ENCODE measurements at places on chromosomes 3 and 15.

DNA sequence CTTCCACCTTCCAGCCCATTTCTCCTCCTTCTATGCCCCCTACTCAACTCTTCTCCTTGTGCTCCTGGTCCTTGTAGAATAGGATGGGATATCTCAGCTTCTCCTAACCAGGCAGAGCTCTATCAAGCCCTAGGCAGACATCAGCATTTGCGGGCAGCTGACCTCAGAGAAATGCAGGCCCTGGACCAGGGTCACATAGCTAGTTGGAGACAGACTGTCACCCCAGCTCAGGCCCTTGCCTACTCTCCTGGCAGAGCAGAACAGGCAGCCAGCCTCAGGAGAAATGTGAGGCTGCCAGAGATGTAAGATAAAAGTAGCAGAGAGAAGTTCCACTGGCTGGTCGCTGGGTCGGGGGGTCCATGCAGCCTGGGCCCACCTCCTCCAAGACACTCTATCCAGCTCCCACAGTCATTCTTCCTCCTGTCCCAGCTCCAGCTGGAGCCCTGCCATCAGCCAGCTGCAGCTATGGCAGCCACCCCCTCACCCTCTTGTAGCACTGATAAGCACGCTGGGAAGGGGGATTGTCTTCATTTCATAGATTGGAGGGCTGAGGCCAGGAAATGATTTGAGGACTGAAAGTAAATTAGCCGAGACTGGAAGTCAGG is 4.0 kb downstream of the CYP8B1 start:
- DNase-seq: peak; percentile 44

DNA sequence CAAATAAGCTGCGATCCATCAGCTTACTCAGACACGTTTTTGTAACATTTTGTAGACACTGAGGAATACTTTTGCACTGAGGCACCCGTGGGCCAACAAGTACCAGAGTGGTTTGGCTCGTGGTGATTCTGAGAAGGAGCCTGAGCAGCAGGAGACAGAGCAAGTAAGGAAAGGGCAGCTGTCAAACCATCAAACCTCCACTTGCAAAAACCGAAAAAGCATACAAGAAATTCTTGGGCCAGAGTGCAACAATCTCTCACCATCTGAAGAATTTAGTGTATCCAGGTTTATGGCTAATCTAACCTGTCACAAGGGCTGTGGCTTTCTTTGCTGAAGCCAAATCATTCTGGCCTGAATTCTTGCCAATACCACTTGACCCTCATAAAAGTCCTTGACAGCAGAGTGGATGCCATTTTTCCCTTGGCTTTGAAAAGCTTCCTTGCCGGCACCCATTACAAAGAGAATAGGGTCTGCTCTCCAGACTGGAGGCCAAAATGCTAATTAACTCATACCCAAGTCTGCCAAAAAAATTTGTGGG is 56.7 kb downstream of the MYO1E start:
- no peak for DNase-seq

DNA sequence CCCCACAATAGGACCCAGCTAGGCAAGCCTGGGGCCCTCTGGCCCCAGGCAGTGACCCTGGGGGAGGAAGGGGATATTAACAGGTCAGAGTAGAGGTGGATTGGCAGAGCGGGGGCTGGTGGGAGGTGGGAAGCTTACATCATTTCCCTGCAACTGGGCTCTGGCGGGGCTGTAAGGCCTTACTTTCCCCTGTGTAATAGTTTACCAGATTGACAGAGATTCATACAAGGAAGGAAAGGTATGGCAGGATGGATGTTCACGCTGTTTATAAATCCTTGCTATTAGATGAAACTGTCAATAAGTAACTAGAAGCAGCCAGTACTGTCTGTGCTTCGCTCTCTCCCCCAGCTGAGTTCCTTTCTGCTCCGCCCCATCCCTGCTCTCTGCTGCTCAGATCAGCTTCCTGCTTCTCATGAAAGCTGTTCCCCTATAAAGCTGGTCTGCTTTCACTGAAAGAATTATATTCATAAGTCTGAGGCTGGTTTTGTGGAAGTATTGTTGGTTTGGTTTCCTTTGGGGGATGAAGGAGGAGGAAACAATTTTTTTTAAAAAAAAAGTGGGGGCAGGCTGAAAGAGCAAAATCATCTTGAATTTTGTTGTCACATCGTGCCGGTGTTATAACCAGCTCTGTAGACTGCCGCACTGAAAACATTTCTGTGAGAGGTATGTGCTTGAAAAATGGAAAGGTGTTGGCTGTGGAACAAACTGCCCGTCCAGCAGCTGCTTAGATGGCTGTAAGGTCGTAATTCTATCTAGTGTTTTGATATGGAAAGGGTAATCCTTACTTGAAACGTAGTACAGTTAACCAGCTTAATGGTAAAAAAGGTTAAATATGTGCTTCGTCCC is 76.4 kb downstream of the BBX start:
- DNase-seq: peak; percentile 65

DNA sequence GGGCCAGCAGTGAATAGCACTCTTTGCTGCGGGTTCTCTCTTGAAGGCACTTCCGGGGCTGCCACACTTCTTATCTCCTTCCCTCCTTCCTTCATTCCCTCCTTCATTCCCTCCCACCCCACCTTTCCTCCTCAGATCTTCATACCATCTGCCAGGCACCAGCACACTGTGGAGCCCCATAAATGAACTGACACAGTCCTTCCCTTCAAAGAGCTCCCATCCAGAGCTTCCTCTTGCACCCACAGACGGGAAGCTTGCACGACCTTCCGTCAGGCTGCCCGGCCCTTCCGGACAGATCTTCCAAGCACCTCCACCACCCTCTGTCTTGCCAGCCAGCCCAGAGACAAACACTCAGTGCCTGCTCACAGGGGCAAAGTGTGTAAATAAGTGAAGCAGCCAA is 65.4 kb upstream of the HERC1 start:
- DNase-seq: no peak

GRCh38 chr15:45637552-45638033 is 2.8 kb downstream of the SQOR start:
- no peak for DNase-seq

GRCh38 chr15:31200735-31201151 is 99.2 kb upstream of the TRPM1 start:
- peak; percentile 82 for DNase-seq

DNA sequence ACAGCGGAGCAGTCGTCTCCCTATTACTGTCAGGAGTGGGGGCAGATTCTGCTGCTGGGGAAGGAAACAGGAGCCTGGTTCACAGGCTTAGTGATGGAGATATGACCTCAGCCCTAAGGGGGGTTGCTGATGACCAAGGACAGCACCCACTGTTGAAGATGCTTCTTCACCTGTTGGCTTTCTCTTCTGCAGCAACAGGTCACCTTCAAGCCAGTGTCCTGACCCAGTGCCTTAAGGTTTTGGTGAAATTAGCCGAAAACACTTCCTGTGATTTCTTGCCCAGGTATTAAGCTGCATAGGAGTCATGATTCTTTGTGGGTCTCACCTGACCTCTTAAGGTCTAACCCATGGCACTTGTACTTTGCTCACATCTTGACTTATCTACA is 14.0 kb downstream of the ATRIP start:
- no peak for DNase-seq

DNA sequence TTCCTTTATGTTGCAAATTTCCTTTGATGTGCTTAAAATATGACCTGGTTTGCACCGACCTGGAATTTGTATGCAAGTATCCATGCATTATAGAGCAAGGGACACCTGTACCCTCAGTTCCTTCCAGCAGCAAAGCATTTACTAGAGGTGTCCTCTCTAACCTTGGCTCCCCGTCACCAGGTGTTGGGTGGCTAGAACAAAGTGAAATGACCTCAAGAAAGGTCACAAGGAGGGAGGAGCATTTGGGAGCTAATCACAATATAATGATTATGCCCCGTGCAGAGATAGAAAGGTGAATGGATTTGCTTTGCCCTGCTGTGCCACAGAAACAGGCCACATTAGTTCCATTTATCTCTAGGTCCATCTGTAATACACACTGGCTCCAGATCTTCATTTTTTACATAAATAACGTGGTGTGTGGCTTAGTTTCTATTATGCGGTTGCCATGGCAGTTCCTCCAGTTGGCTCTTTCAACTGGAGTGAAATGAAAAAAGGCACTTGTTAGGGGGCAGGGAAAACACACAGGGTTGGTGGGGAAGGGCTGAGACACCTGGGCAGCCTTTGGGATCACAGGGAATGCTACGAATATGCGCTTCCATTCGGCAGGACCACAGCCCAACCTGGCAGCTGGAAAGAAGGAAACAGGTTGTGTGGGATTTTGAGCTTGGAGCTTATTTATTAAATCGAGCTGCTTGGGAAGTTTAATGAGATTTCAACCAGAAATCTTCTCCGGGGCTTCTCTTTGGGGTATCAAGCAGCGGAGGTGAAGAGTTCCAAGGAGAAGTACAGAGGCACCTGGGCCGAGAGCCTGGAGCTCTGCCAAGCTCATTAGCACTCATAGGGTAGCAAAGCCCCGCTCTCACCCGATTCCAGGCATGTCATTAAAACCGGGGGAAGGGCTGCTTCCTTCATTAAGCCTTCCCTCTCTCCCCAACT is 233.5 kb upstream of the ST8SIA2 start:
- DNase-seq: no peak

DNA sequence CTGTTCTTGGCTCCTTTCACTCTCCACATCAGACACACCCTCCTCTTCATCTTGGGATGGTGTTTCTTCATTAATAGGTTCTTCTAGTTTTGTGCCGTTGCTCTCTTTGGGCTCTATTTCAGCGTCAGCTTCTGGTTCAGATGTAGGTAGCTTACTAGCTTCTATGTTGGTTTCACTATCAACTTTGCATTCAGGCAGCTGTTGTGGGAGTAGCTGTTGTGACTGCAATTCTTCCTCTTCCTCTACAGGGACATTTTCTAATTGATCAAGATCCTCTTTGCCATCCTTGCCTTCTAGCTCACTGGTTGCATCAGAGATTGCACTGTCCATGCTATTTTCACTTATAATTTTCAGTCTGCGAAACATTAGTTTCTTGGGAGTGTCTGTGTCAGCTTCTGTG is 80.1 kb downstream of the SETD2 start:
- no peak for DNase-seq

DNA sequence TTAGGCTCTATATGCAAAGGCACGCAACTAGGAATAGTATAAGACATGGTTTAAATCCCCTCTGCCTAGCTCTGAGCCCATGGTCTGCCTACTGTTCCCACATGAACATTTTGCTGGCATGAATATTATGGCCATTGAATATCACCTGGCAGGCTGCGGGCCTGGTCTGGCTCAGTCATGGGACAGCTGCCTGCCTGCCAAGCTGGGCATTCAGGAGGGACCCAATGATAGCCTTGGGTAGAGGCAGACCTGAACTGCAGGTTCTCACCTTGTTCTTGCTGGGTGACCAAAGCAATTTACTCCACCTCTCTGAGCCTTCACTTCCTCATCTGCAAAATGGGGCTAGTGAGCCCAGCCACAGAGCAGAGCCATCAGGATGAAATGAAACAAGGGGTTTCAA is 11.3 kb downstream of the RBP1 start:
- DNase-seq: no peak

- DNase-seq: no peak
Observed at GRCh38 chr3:157494581-157495281, 8.5 kb downstream of the VEPH1 start.

DNA sequence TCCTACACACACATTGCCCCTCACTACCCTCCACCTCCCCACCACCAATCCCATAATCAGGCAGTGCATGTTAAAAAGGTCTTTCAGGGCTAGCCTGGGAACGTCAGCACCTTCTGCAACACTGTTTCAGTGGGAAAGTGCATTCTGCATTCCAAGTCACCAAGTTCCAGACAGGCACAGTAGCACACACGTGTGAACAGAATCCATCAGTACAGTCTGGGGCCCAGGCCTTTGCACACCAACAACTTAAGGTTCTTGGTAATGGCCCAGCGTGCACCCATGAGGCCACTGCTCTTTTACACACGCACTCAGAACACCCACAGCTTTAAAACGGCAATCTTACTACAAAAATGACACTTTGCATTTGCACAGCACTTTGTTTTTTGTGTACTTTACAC is 1.2 kb downstream of the ANXA2 start:
- DNase-seq: no peak

DNA sequence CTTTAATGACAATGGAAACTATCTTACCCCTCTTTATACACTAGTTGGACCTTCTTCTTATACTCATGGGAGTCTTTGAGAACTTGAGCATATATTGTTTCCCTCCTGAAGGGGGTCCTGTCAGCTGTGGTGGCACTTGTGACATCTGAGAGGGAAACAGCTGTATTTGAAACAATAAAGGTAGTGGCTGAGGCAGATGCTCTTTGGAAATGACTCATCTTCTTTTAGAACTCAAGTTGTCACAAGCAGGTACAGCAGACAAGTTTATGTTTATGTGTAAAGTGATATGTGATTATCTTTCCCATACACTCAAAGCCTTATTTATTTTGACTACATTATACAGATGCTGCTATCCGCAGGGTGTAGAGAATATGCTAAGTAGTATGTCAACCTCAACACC is 220.0 kb upstream of the GRM7 start:
- DNase-seq: no peak

DNA sequence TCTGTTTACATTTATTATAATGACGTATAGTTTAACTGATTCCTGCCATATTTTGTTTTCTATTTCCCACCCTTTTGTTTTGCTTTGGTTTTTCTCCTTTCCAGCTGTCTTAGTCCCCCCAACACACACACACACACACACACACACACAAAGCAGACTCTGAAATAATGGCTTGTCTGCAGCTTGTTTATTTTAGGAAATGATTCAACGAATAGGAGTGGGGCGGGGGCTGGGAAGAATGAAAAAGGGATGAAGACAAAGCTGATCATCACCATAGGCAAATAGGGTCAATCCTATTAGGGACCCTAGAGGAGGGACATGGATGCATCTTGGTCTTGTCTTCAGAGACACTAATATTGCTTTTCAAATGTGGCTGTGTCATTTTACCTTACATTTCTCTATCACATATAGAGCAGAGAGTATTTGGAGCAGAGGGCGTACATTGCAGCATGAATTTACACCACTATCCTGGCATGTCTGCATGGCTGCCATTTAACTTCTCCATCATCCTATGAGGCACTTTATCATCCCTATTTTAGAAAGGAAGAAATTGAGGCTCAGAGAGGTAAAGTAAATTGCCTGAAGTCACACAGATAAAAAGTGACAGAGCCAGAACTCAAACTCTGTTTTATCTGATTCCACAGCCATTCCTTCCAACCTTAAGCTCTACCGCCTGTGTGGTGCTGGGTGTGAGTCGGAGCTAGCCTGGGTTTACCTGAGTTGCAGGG is 147.2 kb upstream of the TPM1 start:
- DNase-seq: no peak

GRCh38 chr15:89087161-89087829 is 961 bp upstream of the ABHD2 start:
- DNase-seq: no peak

GRCh38 chr3:186259612-186260383 is 102.2 kb downstream of the DGKG start:
- no peak for DNase-seq

GRCh38 chr15:63186065-63186464 is 3.3 kb upstream of the RAB8B start:
- no peak for DNase-seq

GRCh38 chr3:153572165-153572564 is 410.1 kb downstream of the RAP2B start:
- DNase-seq: no peak

DNA sequence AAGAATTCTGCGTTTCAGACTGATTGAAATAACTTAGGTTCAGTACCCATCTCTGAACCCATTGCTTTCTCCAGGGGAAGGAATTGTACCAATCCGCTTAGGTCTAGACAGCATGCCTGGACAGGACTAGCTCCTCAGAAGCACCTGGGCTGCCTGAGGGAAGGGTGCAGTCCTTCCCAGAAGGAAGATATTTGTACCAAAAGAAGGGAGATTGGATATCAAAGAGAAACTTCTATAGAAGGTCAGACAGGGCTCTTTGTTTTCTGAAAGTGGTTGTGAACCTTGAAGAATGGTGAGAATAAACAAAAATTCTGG is 133.8 kb upstream of the LRTM1 start:
- DNase-seq: no peak

GRCh38 chr3:189833996-189834395 is 202.8 kb downstream of the TP63 start:
- no peak for DNase-seq
